Activated T-cell treated with anti-CD3 and anti-CD28 coated beads for 1 hour (primary cell): ENCODE measurements at places on chromosomes 4 and X.

DNA sequence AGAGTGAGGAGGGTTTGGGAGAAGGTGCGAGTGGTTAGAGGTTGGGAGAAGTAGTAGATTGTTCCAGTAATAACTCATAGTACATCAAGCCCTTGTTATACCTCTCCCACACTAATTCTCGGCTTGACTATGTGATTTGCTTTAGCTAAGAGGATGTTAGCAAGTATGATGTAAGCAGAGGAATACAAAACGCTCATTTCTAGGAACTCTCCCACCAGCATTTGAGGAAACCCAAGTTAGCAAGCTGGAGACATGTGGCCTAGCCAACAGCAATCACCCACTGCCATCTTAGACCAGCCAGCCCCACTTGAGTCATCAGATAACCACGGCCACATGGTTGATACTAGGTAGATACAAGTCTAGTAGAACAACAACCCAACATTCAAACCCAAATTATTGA is 14.2 kb downstream of the FTHL17 start:
- DNase-seq: no peak

DNA sequence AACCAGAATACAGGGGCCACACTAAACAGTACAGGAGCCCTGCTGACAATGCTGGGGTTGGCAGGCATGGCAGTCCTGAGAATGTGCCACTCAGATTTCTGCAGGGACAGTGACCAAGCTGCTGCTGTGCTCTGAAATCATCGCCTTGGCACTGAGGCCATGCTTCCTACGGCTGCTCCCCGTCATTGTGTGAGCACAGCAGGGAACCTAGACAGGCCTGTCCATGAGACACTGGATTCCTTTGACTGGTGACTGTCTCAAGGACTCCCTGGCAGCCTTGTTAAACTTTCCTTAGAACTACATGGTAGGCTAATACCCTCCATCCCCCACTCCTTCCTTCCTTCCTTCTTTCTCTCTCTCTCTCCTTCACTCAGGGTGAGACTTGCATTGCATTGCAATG is 111.4 kb downstream of the LUZP4 start:
- no peak for DNase-seq

DNA sequence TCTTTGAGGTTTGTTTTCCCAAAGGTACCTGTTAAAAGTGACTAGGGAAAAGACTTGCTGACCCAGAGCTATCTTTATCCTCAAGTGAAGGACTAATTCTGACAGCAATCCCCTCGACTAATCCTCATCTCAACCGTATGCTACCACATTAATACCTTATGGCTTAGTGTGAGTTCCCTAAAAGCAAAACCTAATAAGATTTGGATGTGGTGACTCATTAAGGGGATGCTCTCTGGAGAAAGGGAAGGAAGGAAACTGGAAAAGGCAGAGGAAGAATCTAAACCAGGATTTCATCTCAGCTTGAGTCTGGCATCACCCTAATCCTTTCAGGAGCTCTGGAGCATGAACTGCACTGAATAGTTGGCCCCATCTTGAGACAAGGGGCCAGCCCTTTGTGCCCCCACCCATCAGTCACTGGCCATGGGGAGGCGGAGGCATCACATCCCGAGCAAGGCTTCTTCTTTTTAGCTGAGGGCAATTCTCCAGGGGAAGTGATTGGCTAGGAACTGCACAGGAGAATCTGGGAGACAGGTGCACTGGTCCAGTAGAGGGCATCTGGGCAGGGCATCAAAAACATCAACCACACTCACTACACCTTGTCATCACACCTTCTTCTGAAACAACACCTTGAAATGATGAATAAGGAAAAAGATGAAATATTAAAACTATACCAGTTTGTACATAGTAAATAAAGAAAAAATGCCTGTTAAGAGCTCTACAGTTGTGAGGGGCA is 6.9 kb upstream of the BBS7 start:
- DNase-seq: no peak

GRCh38 chr4:143215873-143216272 is 31.2 kb downstream of the USP38 start:
- DNase-seq: no peak

DNA sequence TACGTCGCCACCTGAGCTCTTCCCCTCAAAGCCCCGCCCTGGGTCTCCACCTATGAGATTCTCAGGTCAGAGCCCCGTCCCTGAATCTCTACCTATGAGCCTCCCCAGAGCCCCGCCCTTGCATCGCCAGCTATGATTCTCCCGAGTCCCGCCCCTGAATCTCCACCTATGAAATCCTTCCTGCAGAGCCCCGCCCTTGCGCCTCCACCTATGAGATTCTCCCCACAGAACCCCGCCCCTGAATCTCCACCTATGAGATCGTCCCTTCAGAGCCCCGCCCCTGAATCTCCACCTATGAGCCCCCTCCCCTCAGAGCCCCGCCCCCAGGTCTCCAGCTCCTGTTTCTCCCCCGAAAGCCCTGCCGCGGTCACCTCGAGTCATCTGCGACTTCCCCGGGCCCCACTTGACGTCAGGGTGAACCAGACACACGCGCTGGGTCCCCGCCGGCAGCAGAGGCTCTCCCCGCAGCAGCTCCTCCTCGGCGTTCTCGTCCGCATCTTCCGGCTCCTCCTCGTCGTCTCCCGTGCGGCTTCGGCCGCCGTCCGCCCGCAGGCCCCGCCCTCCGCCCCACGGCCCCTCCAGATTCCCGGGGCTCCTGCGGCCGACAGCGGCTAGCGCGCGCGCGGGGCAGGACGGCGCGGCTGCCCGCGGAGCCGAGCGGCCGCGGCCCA is 393 bp downstream of the GTPBP6 start:
- peak; percentile 96 for DNase-seq

DNA sequence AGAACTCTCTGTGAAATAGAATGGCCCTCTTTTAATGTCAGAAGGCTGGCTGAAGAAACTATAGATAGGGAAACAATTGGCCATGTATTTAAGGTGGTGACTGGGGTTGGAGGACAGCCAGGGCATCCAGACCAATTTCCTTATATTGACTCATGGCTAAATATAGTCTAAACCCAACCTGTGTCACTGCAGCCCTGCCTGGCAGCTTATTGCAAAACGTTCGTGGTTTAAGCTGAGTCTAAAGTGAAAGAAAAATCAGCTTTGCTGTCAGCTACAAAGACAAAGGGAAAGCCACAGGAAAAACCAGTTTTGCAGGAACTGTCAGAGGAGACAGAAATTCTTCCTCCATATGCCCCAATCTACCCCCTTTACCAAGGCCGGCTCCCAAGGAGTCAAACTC is 902.8 kb upstream of the NDST4 start:
- DNase-seq: no peak

DNA sequence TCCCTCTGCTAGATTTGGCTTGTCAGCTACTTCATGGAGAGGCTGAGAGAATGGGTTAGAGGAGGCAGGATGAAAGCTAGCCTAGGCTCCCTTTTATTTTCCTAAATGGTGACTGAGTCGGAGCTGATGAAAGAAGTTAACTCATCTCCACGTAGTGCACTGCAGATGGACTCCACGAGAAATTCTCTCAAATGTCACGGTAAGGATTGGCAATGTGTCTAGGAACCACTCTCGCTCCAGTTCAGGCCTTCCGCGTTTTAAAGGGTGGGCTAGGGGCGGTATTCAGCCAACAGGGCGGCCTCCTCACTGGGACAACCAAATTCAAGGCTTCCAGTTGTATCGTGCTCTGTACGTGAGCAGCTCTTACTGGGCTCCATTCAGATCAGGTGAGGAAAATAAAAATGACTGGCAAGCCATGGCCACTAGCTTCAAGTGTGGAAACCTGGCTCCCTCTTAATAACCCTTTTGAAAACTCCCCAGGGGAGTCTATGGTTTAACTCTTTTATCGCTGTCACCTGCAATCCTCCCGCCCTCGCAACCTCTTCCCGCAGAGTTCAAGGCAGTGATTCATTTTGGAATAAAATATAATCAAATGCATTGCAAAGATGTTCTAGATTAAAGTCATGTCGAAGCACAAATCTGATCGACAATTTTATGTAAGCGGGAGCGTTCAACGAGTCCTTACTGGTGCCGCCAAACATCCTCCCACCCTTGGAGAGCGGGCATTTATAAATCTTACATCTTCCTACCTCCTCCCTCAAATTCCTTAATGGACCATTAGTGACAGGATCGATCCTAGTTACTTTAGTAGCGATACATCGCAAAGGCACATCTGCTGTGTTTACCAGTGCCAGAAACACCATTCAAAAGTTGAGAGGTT is 1.2 kb downstream of the SPOCK3 start:
- no peak for DNase-seq

DNA sequence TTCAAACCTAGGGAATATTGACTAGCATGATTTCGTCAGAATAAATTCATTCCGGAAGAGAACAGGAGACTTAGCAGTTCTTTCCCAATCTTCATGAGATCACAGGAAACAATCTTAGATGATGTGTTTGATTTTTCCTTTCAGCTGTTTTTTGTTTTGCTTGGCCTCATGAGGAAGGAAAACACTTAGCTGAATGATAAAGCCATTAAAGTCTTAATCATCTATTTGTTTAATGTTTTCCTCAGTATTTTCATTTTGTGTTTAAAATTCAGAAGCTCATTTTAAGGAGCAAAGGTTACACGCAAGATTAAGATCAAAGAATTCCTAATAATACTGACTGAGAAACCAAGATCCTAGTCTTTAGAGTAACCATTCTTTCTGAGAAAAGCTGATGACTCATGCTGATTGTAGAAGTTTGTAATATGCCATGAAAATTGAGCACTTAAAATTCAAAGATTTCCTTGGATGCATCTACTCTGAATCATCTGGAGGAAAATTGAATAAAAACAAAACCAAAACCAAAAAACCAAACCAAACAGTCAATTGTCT is 15.4 kb upstream of the TBC1D19 start:
- DNase-seq: no peak

DNA sequence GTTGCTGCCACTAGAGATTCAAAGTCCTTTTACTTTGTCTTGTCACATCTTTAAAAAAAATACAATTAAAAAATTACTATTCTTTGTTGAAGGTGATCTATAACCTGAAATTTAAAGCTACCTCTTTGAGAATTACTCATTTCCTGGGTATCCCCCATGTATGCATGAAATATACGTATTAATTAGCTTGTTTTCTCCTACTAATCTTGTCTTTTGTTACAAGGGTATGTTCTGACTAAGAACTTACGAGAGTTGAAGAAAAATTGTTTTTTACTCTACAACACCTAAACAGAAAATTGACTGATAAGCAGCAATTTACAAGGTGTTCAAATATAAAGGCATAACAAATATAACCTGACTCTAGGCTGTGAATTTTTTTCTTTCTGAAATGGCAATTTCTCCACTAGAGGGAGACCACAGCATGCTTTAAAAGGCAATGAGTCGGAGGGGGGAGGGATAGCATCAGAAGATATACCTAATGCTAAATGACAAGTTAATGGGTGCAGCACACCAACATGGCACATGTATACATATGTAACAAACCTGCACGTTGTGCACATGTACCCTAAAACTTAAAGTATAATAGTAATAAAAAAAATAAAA is 249.6 kb downstream of the OPHN1 start:
- DNase-seq: no peak

DNA sequence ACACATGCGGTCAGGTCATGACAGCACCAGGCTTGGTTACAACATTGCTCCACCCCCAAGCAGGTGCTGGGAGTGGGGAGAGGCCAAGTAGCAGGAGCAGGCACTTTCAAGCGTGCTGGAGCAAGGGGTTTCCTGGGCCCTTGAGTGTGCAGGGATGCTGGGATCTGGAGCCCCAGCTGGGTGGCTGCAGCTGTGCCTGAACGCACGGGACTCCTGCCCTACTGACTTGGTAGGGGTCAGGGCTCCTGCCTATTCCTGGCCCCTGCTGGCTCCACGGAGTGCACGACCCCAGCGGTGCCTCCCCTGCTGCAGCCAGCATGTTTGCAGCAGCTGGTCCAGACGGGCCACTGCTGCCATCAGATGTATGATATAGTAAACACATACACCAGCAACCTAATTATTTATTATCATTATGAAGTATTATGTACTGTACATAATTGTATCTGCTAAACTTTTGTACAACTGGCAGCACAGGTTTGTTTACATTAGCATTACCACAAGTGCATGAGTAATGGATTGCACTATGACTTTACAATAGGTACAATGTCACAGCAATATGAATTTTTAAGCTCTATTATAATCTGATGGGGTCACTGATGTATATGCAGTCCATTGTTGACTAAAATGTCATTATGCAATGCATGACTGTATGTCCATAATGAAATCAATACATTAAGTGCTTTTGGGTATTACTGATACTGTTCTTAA is 620.6 kb downstream of the RAPGEF2 start:
- no peak for DNase-seq

DNA sequence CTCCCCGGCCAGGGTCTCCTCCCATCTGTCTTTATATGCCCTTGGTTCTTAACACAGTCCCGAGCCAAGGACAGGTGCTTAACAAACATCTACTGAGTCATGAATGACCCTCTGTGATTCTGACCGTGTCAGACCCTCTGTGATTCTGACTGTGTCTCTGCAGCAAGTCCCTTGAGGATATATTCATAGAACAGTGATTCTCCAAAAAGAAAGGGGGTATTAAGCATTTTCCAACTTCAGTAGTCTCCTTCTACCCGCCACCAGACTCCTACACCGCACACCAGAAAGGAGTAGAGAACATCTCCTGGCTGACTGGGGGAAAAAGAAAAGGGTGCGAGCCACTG is 13.6 kb downstream of the ACSL1 start:
- no peak for DNase-seq

- no peak for DNase-seq
Observed at GRCh38 chrX:131577999-131578734, 34.3 kb downstream of the OR13H1 start.

GRCh38 chr4:102988429-102989020 is 31.0 kb downstream of the SLC9B1 start:
- DNase-seq: no peak

DNA sequence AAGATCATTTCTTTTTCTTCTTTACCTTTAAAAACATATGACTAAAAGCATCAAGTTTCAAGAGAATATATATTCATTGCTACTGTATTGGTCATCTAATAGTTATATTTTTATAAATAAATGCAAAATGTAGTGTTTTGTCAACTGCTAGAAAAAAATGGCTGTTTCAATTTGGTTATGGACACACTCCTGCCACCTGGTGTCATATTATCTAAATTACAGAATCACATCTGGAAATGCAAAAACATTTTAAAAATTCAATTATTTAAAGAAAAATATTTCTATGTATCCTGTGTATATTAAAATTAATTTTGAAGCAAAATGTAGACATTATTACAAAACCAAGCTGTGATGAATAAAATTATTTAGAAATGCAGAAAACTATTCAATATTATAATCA is 329.4 kb upstream of the PCDH18 start:
- no peak for DNase-seq

DNA sequence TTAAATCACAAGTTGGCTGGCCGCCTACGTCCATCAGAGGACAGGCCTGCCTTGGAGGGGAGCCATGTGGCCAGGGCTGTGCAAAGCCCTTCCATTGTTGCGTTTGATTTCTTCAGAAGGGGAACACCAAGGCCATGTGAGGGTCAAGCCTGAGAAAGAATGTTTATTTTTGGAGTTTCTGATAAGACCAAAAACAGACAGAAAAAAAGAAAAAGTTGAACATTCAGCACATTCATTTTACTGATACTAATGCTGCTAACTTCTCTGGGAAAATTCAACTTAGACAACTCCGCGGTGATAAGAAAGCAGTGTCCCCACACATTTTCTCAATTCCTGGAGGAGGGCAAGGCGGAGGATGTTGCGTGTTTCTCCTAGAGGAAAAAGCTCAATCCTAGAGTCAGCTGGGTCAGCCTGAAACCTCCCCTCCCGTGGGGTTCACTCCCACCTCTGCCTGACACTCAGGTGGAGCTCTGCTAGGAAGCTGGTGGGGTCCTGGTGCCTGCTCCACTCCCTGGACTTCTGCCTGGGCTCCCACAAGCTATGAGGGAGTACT is 63.5 kb downstream of the ANAPC4 start:
- DNase-seq: no peak

- DNase-seq: no peak
Observed at GRCh38 chr4:152224223-152224622, 311.7 kb downstream of the FBXW7 start.
